ENCODE measurements at places on chromosomes 5 and 9. TPM values are rescaled to one million over a fixed set of nuclear protein-coding genes. Genes with fewer than 3 reads are reported as not detected.

LCNL1 gene
- total RNA-seq, result 0.16 TPM

SPINK13 gene
- not detected for total RNA-seq

BRINP1 gene
- not detected for total RNA-seq

ANKRD55 gene
- not detected for total RNA-seq

SMC5 gene
- total RNA-seq, result 19.3 TPM

PCDHGA12 gene
- total RNA-seq, result 7.4 TPM

TMOD1 gene
- total RNA-seq, result 0.16 TPM

CORO2A gene
- total RNA-seq, result under 0.01 TPM

IL31RA gene
- 0.77 TPM for total RNA-seq

MOB3B gene
- total RNA-seq, result 0.16 TPM

IL13 gene
- not detected for total RNA-seq

MYOT gene
- total RNA-seq, result not detected

FAM163B gene
- not detected for total RNA-seq

FCN2 gene
- not detected for total RNA-seq
